ENCODE measurements at places on chromosomes 1 and 21.

DNA sequence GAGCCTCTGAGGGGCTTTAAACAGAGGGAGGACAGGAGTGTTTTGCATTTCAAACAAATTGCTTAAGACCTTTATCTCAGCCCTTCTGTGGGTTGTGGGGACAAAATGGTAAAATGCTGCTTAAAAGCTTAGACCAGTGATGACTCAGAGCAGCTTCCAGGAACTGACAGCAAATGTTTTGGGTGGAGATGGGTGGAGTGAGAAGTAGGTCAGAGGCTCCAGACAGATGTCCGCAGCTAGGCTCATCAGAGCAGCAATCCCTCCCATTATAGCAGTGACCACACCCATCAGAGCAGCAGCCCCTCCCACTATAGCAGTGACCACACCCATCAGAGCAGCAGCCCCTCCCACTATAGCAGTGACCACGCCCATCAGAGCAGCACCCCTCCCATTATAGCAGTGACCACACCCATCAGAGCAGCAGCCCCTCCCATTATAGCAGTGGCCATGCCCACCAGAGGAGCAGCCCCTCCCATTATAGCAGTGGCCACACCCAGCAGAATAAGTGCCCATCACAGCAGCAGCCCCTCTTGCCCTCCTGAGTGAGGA, 532.2 kb downstream of the MATN1 start:
- no peak for DNase-seq

- DNase-seq: no peak
These were observed 530 bp upstream of the CD244 start for GRCh38 chr1:160863061-160863773.

DNA sequence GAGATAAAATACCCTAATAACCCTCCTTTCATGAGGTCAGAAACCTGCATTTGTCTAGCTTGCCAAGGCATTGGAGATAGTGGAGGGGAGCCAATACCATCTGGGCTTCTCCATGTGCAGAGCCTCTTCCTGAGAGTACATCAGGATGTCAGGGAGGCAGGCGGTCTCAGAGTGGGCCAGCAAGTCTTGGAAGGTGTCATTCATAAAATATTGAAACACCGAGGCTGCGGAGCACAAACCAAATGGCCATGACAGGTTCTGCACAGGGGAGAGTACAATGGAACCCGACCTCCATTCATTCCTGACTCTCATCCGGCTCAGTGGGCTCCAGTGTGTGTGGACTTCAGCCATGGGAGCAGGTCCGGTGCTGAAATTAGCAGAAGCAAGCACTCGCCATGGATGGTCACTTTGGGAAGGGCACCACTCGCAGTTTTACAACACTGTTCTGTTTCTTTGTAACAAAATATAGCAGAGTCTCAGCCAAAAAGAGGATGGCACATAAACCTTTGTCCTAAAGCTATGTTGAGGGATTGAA, 446.6 kb downstream of the SIPA1L2 start:
- no peak for DNase-seq

DNA sequence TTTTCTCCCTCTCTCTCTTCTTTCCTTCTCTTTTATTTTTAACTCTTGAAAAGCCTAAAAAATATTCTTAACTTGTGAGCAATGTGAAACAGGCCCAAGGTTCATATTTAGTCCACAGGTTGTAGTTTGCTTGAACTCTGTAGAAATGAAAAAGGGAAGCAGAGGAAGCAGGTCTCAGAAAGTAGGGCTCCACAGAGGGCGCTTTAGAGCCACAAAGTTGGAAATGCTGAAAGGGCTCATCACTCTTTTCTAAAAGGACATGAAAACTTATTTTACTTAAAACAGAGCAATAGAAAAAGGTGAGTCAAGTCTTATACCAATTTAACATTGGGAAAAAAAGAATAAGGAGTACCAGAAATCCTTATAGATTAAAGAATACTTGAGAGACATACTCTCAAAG, 247.0 kb downstream of the USP25 start:
- no peak for DNase-seq

- no peak for DNase-seq
These were observed 44.2 kb upstream of the ECE1 start for GRCh38 chr1:21334214-21335087.

DNA sequence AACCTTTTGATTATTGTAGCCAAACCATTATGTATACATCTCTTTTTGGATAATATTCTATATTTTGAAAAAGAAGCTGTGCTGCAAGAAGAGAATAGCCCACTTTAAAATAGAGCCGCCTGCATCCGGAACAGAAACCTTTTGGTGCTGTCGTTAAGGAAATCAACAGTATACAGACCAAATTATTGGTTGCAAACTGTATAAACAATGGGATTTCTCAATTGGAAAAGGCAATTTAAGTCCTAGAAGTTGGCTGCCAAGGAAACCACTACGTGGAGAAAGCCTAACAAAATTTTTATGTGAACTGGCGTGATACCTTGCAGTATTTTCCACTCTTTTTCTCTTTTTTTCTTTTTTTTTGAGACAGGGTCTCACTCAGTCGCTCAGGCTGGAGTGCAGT, 25.8 kb downstream of the DESI2 start:
- DNase-seq: no peak

DNA sequence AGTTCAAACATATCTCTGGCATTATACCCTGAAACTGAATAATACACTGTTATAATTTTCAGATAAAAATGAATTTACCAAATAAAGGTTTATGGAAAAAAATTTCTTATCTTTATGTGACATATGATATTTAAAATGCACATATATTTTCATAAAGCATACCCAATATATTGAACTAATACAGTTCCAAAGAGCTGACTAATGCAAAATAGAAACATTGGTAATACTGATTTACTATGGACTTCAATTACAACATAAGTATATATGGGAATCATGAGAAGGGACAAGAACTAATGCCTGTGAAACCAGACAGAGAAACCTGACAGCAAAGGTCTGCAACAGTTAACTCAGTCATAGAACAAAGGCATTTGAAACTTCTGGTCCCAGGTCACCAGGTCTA, 153.5 kb downstream of the DENND1B start:
- no peak for DNase-seq

DNA sequence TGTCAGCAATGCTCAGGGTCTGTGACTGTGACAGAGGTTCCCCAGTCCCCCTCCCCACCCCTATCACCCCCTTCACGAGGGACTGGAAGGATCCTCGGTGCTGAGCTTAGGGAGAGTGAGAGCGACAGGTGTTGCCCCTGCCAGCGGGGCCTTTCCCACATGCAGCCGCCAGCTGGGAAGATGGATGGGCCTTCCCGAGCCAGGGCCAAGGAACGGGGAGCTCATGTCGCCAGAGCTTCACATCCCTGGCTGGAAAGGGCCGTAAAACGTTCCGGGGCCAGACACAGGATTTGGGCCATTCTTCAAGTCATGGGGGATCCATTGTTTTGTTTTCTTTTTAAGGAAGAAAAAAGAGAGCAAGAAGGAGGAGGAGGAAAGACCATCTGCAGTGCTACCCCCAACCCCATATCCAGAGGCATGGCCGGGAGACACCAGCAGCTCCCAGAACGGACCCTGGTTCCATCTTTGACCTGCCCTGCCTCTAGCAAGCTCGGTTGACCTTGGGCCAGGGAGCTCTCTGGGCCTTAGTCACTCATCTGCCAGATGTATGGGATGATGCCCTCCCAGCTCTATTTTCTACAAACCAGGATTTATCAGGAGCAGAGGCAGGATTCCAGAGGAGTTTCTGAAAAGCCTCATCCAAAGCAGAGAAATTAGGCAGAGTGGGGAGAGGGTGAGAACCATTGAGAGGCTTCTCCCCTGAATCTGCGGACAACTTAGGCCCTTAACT, 54.1 kb downstream of the TAS1R2 start:
- no peak for DNase-seq

- no peak for DNase-seq
These were observed 17.1 kb upstream of the PROK1 start for GRCh38 chr1:110433803-110434202.

DNA sequence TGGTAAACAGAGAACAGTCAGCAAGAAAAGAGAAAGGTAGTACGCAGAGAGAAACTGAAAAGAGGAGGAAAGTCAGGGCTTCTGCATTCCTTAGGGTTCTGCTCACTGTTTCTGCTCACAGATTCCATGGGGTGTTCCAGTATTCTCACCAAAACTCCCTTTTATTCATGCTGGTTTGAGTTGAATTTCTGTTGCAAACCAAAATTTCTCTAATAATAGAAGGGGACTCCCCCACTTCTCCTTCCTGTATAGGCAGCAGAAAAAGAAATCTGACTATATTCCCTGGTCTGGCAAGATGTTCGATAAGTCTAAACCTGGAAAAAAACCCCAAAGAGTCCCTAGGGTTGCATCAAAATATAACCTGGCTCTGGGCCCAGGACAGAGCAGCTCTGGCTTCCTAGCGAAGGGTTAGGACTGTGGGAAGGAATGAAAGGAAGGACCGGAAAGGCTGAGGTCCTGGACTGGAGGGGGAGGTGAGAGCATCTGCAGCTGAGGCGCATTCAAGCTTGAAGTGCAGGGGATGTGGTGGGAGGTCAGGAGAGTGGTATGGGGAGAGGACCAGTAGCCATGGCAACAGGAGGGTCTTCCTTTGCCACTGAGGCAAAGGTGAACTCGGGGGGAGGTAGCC, 18.8 kb upstream of the RGS16 start:
- DNase-seq: no peak

- no peak for DNase-seq
These were observed 115.5 kb upstream of the NCAM2 start for GRCh38 chr21:20882462-20883407.

GRCh38 chr1:89609781-89610456, 23.0 kb upstream of the LRRC8C start:
- no peak for DNase-seq

- DNase-seq: no peak
These were observed 982.5 kb upstream of the ADGRL2 start for GRCh38 chr1:80818211-80818610.

- DNase-seq: no peak
These were observed 481.8 kb downstream of the USP25 start for GRCh38 chr21:16211339-16212303.

DNA sequence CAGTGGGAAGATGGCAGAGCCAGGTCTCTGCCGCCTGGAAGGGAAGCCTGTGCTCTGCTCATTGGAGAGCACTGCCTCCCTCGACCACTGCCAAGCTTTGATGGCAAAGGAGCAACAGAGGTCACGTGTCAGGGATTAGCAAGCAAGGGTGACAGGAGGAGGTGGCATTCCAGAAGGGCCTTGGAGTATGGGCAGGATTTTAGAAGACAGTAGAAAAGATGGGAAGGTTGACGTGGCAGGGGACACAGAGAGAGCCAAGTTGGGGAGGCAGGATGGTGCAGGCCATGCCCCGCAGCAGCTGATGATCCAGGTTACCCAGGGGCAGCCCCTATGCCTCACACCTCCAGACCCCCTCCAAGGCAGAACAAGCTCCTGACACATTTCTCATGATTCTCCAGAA, 21.9 kb upstream of the LBR start:
- DNase-seq: no peak

GRCh38 chr1:90613371-90613770, 103.7 kb downstream of the BARHL2 start:
- DNase-seq: no peak

GRCh38 chr1:10540277-10541005, 65.7 kb downstream of the PEX14 start:
- no peak for DNase-seq

DNA sequence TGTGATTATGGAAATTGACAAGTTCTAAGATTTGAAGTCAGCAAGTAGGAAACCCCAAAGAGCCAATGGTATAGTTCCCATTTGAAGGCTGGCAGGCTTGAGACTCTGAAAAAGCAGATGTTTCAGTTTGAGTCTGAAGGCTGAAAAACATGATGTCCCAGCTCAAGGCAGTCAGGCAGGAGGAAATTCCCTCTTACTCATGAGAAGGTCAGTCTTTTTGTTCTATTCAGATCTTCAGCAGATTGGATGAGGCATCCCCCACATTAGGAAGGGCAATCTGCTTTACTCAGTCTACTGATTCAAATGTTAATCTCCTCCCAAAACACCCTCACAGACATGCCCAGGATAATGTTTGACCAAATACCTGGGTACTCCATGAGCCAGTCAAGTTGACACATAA, 372.5 kb upstream of the ST6GALNAC5 start:
- DNase-seq: no peak

DNA sequence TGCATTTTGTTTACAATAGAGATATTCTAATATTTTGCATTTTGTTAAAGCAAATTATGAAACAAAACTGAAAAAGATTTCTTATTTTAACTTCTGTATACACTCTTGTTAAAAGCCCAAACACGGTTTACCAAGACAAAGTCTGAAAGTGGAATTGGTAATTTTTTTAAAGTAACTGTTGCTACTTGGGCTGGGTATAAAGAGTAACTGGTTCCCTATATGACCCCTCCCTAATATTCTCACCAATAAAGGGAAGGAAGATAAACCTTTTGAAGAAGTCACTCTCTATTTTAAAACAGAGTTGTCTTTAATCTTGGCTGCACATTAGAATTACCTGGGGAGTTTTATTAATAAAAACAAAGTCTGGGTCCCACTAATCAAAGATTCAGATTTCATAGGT, 27.4 kb downstream of the ARHGAP29 start:
- no peak for DNase-seq

DNA sequence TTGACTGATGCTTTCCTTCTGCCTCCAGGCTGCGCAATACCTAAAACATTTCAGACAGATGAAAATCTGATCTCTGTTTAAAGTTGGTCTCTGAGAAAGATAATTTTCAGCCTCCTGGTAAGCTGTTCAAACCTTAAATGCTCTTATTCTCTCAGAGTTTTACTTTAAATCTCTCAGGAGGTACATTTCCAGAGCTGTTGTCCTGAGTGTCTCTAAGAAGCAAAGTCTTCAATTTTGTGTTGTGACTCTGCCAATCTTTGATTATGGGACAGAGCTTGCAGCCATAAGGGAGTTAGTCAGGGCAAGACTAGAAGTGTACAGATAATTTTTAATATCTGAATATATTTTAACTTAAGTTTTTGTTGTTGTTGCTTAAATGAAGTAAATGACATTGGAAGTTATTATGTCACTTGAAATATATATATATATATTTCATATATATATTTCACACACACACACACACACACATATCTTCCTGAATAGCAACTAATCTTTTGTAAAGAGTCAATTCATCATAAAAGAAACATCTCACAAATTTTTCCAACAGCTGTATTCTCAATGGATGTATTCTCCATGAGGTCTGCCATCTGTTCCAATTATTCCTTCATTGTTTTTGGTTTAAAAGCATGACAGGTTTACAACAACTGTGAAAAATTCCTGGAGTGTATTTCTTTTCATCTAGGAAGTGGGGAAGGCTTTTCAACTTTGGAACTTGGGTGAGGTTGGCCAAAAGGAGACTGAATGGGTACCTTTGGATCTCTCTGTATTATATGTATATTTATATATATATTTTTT, 259.4 kb downstream of the BACH1 start:
- DNase-seq: no peak

- DNase-seq: no peak
These were observed 55.9 kb upstream of the PROX1 start for GRCh38 chr1:213931836-213932235.

GRCh38 chr1:176046926-176047325, 160.2 kb downstream of the COP1 start:
- DNase-seq: no peak

DNA sequence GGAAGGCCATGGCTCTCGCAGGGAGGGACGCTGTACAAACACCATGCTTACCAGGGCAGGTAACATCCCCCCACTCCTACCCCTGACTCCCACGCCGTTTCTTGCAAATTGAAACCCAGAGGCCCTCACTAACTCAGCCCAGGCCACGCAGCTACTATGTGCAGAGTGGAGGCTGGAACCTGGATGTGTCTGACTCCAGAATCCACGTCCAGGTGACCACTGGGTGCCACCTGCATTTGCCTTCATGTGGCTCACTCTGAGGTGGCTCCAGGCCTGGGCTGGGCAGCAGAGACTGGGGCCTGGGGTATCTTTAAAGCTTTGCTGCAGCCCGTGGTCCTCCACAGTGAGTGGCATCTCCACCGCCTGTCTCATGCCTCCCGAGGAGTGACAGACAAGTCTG, 29.6 kb upstream of the AJAP1 start:
- no peak for DNase-seq

Measured in activated naive CD4-positive, alpha-beta T cell (primary cell).